ENCODE measurements at places on chromosomes 7 and 10.

DNA sequence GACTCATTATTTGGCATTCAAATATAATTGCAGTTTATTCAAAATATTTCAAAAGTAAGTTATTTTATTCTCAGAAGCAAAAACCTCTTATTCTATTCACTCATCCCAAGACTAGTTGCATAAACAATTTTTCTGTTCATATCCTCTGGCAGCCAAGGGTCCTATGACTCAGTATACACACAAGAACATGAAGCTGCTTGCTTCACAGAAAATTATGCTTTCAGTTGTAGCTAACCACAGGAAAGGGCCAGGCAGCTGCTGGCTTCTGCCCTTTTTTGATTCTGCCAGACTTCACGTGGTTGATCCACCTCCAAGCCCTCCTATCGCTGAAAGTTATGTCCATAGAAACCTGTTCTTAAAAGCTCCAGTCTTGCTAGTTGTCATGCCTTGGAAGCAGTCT lies 108.8 kb downstream of the ABCA13 start:
- no peak for DNase-seq

DNA sequence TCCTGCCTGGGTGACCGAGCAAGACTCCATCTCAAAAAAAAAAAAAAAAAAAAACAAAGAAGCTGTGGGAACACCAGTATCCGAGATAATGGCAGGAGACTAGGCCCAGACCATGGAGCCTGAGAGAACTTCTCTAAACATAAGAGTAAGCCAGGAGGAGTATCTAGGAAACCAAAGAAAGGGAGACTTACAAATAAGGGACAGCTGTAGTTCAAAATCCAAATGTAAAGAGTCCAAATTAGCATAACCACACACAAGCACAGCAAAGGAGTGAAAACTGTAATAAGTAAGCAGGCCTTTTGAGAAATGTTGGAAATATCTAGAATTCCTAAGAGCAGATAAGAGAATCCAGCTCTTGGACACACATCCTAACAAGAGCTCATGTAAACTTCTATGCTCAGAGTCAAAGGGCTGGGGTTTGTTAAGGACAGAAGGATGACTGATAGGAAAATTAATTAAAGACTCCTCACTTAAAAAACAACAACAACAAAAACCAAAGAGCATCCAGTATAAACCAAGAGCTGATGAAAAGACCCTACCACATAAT lies 15.8 kb downstream of the ZNF25 start:
- DNase-seq, result no peak

DNA sequence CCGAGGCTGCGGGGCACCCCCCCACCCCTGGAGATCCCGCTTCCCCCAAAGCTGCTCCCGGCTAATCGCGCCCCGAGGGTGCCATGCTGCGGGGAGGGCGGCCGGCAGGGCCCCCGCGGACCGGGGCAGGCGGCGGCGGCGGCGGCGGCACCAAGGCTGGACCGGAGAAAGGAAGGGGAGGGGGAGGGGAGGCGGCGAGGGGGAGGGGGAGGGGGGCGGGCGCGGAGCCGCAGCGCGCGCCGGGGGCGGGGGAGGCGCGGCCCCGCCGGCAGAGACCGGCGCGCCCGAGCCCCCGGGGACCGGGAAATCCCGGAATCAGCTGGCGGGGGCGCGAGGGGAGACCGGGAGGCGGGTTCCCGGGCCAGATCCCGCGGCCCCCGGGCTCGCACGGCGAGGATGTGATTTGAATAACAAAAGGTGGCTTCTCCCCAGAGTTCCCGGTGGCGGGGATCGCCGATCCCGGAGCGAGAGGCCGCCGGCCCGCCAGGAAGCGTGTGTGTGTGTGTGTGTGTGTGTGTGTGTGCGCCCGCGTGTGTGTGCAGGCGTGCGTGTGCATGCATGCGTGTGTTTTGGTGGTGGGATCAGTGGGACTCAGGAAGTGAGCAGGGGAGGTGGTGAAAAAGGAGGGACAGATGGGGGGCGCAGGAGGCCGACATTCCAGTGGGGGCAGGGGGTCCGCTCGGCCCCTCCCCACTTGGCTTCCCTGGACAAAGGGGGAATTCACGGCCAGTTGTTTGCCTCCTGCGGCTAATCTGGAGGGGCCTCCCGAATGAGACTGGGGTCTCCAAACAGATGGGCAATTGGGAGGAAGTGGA lies 99.5 kb downstream of the HIP1 start:
- peak; percentile 33 for DNase-seq

GRCh38 chr7:23759671-23760391 lies 49.8 kb downstream of the STK31 start:
- DNase-seq, result no peak

GRCh38 chr10:14327527-14327926 lies 3.2 kb downstream of the FRMD4A start:
- DNase-seq, result no peak

DNA sequence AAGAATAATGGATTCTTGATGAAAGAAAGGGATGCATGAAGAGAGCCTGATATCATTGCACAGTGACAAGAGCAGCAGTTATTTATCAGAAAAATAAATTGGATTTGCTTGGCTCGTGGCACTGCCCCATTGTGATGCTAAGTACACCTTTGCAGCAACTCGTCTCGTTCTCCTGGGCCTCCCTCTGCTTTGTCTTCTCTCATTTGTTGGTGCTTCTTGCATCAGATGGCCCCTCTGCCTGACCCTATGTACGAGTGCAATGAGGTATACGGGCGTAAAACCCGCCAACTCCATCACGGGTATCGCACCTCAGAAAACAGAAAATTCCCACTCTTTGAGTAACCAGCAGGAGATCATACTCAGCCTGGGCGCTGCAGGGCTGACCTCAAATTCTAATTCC lies 107.2 kb upstream of the C10orf90 start:
- no peak for DNase-seq

DNA sequence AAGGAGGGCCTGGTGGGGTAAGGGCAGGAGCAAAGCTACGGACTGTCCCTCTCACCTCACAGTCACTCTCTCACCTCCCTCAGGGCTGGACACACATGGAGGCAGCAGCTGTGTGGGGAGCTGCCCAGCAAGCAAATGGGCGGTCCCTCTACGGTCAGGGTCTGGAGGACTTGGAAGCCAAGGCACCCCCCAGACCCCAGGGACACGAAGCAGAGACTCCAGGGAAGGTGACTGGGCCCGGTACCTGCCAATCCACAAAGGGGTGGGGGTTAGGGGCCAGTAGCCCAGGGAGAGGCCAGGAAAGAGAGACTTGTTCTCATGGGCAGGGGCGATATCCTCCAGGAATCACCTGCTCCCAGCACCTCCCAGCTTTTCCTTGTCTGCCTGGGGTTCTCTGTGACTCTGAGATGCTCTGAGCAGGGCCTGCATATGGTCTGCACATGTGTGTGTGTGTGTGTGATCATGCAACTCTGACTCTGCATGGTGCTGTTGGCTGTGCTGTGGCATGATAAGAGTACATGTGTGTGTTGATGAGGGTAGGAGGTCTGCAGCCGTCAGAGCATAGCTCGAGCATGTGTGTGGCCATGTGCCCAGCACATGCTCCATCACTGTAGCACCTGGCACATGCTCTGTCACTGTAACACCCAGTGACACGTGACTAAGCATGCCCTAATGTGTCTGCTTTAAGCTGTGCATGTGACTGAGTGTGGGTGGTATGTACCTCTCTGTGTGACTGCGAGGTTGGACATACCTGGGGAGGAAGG lies 4.6 kb upstream of the LDB3 start:
- no peak for DNase-seq

DNA sequence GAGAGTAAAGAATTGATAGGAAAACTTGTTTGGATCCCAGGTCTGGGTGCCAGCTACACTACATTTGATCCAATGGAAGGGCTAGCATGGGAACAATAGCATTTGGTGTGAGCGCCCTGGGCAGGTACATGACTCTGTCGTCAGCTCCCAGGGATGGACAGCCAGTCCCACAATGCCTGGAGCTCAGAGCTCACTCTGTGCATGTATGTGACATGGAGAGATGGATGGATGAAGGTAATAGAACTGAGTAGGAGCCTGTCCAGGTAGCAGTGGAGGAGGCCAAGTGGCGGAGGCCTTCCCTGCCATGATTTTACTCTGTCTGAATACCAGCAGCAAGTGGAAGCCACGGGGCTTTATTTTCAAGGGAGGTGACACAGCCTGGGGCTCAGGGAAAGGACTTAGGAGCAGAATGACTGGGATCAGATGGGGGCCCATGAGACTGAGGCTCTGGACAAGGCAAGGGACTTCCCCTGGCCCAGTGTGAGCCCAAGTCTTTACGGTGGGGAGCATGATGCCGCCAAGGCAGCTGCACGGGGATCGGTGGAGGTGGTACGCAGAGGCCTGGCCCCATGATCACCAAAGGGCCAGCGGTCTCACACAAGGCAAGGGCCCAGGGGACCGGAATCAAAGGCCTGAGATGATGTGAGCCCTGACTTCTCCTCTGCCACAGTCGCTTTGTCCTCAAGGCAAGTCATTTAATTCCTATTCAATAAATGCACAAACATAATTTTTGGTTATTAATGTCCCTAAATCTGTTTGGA lies 5.9 kb downstream of the PTPRE start:
- no peak for DNase-seq

DNA sequence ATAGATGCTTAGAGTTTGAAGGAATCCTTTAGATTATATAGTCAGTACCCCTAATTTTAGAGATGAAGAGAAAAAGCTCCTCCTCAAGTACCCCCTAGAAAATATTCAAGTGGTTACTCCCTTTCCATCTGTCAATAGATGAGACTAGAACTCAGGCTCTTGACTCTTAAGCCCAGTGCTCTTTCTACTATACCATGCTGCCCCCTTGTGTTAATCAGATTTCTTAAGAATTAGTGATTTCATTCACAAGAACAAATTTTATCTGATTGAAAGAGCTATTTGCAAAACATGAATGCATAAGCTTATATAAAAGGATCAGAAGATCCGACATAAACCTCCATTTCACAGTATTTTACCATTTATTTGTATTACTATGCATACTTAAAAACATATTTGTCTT lies 179.3 kb downstream of the TFEC start:
- DNase-seq, result peak; percentile 33

DNA sequence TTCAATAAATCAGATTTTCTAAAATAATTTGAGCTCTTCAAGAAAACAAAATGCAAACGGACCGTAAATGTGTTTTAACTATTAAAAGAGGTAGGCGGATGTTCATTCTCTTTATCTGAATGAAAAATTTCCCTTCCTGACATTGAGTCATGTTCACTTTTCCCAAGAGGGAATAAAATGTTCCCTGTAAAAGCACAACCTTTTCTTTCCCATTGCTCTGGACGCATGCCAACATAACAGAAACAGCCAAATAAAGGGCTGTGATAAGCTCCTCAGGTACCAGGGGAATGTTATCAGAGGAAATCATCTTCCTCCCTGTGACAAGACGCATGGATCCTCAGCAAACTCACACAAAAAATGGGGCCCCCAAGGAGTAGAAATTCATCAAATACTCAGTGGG lies 251.8 kb downstream of the MTERF1 start:
- no peak for DNase-seq

DNA sequence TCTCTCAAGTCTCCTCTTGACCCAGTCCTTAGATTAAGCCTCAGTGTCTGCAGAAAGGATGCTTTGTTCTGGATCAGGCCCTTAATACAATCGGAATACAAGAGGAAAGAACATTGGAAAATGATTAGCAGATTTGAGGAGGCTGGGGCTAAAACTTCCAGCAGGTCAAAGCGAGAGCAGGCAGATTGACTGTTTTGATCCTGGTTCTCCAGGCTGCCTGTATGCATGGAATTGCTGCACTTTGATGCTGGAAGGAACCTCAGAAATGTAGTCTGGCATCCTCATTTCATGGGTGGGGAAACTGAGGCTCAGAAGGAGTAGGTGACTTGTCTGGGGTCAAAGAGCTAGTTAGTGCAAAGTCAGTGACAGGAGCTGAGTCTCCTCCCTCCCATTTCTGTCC lies 202.8 kb downstream of the EMX2 start:
- DNase-seq, result no peak

DNA sequence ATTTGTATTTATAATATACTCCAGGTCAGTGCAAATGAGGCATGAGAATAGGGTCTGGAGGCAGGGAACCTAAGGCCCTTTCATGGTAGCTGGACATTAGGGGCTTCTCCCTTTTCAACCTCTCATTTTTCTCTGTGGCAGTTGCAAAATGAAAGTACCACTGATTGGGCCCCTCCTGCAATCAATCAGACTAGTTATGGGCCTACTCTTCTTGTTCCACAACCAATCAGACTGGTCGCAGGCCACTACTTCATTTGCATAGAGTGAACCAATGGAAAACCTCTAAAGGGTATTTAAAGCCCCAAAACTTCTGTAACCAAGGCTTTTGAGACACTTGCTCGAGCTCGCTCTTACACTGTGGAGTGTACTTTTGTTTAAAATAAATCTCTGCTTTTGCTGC lies 10.0 kb upstream of the PRPS1L1 start:
- no peak for DNase-seq

- DNase-seq, result peak; percentile 14
These were observed 240.6 kb downstream of the DGKI start for GRCh38 chr7:137606061-137606674.

DNA sequence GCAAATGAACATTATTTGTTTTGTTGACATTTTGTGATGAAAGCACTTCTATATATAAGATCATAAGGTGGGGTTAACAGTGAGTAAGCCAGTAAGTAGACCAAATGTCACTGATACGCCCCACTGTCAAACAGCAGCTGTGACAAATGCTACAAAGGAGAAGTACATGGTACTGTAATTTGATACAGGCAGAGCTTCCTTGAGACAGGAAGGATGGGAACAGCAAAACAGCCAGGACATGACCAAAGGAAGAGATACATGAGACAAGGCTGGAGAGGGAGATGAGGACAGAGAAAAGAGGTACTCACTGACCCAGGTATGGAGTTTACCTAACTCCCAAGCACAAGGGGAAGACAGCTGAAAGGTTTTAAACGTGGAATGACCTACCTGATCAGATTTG lies 127.0 kb downstream of the SRPK2 start:
- no peak for DNase-seq

- DNase-seq, result no peak
These were observed 400.7 kb downstream of the GATA3 start for GRCh38 chr10:8455181-8455580.

DNA sequence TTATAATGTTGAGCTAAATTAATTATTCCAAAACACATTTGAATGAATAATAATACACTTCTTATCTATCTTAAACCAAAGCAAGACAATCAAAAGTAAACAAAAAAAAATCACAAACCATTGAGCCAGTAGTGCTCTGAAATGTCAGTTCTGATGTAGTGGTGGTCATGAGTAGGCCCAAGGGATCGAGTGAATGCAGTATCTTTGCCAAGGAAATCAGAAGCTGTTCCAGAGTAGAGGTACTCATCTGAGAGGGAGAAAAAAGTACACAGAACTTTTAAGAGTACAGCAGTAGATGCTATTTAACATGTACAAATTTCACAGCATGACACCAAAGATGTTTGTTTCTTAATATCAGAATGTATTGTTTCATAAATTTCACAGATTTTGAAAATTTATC lies 121.5 kb downstream of the SEMA3D start:
- DNase-seq, result no peak

DNA sequence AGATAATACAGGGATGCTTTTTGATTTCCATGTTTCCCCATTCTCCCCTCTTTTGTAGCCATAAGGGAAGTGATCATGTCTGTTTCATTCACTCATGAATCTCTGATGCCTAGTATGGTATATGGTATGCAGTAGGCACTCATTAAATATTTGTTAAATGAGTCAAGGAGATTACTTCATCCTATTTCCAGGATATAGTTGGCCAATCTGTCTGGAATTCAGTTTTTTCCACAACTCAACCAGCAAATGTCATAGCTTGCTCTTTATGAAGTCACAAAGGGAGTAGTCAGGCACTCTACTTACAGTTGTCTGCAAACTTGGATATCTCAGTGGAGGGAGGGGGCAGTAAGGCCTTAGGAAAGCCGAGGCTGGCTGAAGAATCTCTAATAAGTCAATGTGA lies 853.6 kb downstream of the LRMDA start:
- DNase-seq, result no peak

All from CD4-positive, alpha-beta T cell treated with Interleukin-2 at 100 ng/mL for 4 hours (primary cell).